Skin of body (tissue), 3 donors: ENCODE measurements at places on chromosomes 12 and 14. TPM values are rescaled to one million over a fixed set of nuclear protein-coding genes. Genes with fewer than 3 reads are reported as not detected.

GRCh38 chr12:58811346-58811745 is 109.0 kb downstream of the LRIG3 start:
- DNase-seq, result no peak

DNA sequence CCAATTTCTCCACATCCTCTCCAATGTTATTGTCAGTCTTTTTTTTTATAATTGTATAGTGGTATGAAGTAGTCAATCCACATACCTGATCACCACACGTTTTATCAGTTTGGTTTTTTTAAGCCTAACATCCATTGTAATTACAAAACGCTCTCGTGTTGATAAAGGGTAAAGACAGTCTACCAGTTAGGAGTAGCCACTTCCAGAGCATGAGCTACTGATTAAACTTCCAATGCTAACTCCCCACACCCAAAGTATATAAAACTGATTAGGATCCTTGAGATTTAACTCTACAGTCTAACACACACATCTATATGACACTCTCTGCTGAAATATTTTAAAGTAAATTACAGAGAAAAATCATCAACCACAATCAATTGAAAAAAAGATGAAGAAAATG is 20.7 kb downstream of the CPNE8 start:
- no peak for DNase-seq

CLEC9A gene
- 0.99 TPM for total RNA-seq

- no peak for DNase-seq
These were observed 212.5 kb downstream of the CRADD start for GRCh38 chr12:93889516-93890212.

DNA sequence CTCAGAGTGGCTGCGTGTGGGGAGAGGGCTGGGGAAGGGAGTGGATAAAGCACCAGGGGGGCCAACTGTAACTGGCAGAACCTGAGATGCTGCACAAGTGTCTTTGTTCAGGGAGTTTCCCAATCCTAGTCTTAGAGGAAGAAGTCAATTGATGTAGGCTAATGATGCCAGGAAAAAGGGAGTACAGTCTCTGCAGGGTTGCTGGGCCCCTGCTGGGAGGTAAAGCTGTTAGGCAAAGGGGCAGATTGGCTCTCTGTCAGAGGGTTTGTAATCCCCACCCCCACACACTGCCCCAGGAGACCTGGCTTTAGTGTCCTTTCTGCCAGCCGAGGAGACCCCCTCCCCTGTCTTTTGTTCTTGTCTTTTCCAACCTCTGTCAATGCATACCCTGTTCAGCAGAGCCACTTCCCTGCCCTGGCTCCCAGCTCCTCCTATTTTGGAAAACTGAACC is 178.4 kb downstream of the KCNA5 start:
- no peak for DNase-seq

GRCh38 chr12:105409801-105410471 is 79.4 kb downstream of the C12orf75 start:
- DNase-seq, result peak; percentile 80

- no peak for DNase-seq
These were observed 1.8 kb downstream of the PLBD2 start for GRCh38 chr12:113359939-113360748.

DNA sequence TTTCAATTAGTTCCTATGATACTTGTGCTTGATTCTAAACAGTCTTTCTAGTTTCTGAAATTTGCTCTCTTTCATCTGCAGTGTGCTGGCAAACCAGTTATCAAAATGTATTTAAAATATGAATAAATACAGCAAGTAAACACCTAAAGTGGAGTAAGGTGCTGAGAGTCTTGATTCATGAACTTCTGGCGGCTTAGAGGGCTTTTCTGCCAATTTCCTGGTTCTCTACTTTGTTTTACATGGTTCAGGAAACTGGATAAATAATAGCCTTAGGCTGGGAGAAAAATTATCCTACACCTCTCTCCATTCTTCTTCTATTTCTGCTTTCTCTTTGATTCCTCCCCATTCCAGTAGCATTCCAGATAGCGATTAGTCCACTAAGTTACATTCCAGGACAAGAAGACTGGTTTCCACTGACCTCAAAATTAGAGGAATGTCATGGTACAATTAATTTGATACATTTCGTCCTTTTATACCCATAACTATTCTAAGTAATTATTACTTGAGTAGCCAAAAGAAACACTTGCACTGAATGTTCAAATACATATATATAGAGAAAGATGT is 14.9 kb downstream of the ATP2B1 start:
- DNase-seq, result no peak

- no peak for DNase-seq
These were observed 71.5 kb downstream of the PPP2R5C start for GRCh38 chr14:101833045-101833444.

- no peak for DNase-seq
These were observed 48.2 kb downstream of the VEZT start for GRCh38 chr12:95265765-95266164.

DNA sequence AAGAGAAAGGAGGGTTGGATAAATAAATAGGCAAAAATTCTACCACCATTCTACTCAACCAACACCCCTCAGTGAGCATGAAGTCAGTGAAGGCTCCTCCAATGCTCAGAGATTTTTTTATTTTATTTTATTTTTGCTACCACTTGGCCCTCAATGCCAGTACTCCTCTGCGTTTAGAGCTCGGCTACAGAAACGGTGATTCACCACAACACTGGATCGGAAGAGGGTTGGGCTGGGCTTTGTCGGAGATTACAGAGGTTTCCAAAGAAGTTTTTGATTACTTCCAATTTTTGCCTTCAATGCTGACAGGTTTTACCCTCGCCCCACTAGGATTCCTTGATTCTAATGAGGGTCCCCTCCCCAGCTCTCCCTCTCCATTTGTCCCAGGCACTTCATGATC is 1027.2 kb upstream of the TMEM132C start:
- no peak for DNase-seq

DNA sequence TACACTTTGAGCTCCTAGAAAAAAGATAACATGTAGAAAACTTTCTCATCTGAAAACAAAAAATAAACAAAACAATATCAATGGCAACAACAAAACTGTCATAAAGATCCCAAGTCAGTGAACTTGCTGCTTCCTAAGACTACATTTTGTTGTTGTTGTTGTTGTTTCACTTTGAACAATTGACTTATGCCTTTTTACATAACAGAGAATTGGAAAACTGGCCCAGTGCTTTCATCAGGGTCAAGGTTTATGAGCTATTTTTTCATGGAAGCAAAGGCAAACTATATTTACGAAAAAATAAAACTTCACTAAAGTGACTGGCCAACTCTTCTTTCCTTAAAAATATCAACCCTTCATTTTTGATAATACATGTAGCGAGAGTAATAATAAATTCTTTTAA is 6.3 kb downstream of the DCN start:
- DNase-seq, result no peak

DNA sequence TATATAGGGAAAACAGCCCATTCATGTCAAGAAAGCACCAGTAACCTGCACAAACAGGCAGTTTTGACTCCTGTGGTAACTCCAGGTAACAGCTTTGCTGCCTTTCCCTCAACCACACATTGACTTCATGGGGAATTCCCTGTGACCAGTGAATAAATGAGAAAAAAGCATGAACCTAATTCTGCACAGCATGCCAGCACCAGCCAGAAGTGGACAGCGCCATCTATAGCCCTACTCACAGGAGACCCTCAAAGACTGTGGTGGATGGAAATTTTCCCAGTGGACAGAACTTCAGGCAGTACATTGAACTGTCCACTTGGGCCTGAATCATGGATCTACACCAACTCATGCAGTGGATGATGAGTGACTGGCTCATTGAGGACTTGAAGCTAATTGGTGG is 152.1 kb downstream of the SLC8A3 start:
- no peak for DNase-seq

GRCh38 chr12:124881123-124881522 is 17.5 kb upstream of the SCARB1 start:
- no peak for DNase-seq

DNA sequence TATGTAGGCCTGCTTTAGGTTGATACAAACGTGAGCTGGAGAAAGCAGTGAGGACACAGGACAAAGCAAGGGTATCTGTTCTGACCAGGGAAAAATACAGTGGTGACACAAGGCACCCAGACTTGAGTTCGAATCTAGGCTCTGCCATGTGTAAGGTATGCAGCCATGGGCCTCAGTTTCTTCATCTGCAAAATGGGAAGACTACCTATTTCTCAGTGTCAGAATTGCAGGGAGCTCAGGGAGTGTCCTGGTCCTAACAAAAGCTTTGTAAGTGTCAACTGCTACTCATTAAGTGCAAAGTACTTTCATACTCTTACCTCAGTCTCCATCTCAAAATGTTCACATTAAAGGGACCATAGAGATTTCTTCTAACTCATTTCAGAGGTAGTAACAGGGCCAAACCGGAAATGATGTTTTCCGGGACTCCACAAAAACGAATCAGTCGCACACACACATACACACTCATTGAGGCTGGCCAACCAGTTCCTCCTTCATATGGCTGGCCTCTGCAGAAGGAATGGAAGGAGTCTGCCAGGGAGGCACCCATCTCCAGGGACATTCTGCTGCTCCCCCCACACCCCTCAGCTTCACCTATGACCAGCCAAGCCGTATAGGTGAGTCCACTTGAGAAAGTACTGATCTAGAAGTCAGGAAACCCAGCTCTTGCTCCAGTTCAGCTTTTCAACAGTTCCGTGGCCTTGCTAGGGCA is 7.8 kb downstream of the CTDSP2 start:
- DNase-seq, result peak; percentile 24

SOX5 gene
- 16.4 TPM for total RNA-seq

SLC6A15 gene
- 1.2 TPM for total RNA-seq

GRCh38 chr12:58794859-58795258 is 125.4 kb downstream of the LRIG3 start:
- no peak for DNase-seq

- DNase-seq, result no peak
These were observed 930.6 kb upstream of the FBXO33 start for GRCh38 chr14:40362856-40363255.

TUBA1A gene
- 312 TPM for total RNA-seq

FOXG1 gene
- total RNA-seq, result not detected

GRCh38 chr12:49527361-49528130 is 11.3 kb upstream of the KCNH3 start:
- DNase-seq, result no peak

GRCh38 chr12:19224746-19225145 is 95.2 kb downstream of the PLEKHA5 start:
- DNase-seq, result no peak

GRCh38 chr12:30531731-30532678 is 163.7 kb downstream of the IPO8 start:
- no peak for DNase-seq

DNA sequence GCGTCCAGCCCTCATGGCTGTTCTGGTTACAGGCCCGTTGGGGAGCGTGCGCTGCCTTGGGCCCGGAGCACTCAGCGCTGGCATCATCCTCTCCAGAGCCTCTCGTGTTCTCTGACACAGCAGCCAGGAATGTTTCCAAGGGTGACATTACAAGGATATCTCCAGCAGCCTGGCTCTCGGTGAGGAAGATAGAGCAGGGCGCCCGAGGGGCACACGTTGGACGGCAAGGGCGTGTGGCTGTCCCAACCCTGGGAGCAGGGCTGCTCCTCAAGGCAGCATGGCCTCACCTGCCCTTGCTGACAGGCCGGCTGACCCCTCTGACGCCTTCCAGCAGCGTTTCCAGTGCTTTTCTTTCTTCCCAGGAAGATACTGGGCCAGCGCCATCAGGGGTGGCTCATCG is 14.4 kb downstream of the LRCOL1 start:
- DNase-seq, result no peak

ADAM21 gene
- 0.10 TPM for total RNA-seq

DNA sequence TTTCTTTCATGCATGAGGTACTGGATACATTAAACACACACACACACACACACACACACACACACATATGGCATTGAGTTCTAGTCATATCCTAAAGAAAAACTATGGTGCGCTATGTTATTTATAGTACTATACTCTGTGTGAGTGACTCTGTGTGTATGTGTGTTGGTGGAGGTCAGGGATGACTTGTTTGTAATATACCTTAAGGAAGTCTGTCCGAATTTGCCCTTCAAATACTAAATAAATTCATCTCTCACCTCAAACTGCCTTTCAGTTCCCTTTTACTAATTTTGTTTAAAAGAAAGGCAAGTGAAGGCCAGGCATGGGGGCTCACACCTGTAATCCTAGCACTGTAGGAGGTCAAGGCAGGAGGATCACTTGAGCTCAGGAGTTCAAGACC is 2.1 kb upstream of the AKAP5 start:
- DNase-seq, result no peak
